ENCODE measurements at places on chromosomes 3 and 15. TPM values are rescaled to one million over a fixed set of nuclear protein-coding genes. Genes with fewer than 3 reads are reported as not detected.
A peak's percentile ranks its signal among the peaks of the same experiment; 100 is the strongest.

MYL3 gene
- 0.57 TPM for total RNA-seq

DNA sequence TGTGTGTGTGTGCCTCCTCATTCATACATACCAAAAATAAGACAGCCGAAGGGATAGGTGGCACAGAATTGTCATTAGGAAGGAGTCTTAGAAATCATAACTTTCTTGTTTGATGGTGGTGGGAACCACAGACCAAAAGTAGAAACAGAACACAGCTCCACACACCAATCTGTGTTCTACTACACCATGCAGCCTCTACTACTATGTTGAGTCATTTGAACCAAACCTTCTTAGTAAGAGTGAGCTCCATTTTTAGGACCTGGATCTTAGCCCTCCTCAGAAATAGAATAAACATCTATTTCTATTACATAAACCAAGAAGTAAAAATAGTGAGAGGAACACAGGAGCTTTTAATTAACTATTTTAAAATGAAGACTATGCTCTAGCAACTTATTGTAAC, 27.9 kb upstream of the PLCH1 start:
- DNase-seq: no peak

- DNase-seq: no peak
Observed at GRCh38 chr15:51405693-51406523, 64.5 kb downstream of the GLDN start.

DNA sequence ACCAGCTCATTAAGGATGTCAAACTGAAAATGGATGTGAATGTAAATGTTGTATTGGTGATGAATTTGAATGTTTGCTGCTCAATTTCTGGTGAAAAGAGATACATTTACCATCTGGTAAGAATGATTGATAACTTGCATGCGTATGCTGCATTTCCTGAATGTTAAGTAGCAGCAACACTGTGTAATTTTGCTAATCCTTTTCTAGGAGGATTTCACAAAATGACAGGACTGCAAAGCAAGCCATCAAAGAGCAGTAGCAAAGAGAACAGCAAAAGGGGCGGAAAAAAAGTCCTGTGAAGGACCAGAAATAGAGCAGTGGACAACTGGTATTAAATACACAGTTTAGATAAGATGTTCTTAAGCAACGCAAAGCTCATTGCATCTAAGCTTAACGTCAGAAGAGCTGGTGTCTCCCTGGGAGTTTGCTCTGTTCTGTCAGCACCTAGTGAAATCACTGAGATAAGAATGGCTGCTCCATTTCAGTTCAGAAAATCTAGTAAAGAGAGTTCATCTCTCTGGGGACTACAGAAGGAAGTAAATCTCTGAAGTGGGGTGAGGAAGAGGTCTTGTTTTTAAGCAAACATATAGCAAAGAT, 23.5 kb upstream of the PAQR5 start:
- no peak for DNase-seq

RFTN1 gene
- total RNA-seq: 52.1 TPM

DNA sequence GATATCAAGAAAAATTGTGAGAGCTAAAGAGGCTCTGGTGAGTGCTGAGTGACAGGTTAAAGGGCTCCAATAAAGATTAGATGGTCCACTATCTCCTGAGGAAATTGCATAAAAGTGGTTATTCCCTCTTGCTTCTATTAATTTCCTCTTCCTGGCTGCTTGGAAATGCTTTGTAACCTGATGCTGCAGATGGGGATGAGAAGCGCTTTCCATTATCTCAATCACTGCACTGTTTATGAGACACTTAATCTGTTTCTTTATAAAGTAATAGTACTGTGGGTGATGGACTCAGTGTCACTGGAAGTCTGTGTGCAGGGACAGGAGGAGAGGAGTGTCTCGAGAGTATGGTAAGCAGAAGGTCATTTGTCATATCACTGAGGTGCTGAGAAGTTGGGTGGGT, 305.3 kb downstream of the EPHB1 start:
- no peak for DNase-seq

SNX22 gene
- 0.78 TPM for total RNA-seq

GRCh38 chr3:185297867-185298266, 44.0 kb upstream of the EHHADH start:
- DNase-seq: no peak

GRCh38 chr15:31732726-31733125, 297.6 kb upstream of the CHRNA7 start:
- no peak for DNase-seq

DNA sequence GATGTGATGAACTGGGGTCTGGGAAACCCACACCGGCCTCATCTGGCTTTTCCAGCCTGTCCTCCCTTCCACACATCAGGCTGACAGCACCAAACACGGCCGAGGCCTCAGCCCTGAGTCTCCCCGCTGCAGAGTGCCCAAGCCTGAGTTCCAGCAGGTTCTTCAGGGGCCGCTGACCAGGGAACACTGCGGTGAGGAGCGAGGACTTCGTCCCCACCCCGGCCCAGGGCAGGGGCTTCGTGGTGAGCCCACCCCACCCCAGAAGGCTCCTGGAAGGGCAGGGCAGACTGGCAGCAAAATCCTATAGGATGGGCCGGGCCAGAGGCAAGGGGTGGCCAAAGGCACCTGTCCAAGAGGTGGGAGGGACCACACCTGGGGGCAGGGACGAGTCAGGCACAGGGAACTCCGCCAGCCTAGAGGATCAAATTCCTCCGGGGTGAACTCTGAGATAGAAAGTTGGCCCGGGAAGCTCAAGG, at the start of gene SLC51A:
TSS of gene SLC51A (plus strand) at position 446 of the 476 bp plus-strand sequence. CDS start 179 bp downstream, outside the sequence.
- DNase-seq: no peak

LRRIQ4 gene
- not detected for total RNA-seq

DNA sequence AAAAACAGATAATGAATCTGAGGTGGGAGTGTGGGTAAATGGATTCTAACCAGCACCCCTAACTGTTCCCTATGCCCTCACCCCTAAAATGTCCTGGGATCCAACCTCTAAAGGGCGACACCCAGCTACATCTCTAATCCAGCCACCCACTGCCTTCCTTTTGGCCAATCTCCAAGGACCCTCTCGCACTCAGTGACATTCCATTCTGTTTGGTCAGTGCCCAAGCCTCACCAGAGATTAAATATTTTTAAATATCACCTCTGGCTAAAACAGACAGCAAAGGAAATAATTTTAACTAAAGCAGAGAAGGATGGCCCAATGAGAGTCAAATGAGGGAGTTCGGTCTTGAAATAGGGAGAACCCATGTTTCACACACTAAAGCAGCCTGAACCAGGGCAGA, 19.9 kb upstream of the SCN10A start:
- DNase-seq: no peak

DNA sequence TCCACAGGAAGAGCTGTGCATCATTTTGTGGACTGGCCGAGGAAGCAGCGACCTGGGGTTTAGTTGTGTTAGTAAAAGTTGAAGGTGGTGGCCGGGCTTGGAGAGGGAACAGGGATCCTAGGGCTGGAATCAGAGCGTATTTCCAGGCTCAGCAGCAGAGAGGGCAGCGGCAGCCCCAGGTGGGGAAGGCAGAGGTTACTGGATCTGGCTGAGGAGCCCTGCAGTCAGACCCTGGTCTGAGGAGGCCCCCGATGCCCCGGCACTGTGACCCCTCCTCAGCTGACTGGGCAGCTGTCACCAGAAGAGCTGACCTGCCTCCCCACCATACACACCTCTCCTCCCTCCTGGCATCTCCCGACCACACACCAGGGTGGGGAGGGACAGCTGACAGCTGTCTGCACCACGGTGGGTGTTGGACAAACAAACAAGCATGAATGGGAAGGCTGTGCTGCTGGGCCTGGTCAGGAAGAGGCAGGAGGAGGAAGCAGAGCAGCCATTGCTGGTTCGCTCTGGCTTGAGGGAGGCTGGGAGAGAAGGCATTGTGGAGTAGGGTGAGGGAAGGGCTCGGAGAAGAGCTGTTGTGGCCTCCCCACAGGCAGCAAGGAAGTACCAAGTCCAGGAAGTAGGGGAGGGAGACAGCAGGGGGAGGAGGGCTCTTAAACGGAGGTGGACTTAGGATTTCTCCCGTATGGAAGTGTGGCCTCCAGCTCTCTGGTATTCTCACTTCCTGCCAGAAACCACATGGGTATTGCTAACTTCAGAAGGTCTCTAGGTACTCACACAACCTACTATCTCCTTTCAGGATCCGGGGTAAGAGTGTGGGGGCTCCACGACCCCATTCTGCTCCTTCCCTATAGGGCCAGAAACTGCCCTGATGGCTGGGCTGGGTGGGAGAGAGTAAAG, 49.5 kb upstream of the HACD2 start:
- DNase-seq: peak; percentile 55

- DNase-seq: no peak
Observed at GRCh38 chr3:197417911-197418618, 119.7 kb upstream of the DLG1 start.

GRCh38 chr15:66285533-66286280, 7.7 kb upstream of the DIS3L start:
- no peak for DNase-seq

DNA sequence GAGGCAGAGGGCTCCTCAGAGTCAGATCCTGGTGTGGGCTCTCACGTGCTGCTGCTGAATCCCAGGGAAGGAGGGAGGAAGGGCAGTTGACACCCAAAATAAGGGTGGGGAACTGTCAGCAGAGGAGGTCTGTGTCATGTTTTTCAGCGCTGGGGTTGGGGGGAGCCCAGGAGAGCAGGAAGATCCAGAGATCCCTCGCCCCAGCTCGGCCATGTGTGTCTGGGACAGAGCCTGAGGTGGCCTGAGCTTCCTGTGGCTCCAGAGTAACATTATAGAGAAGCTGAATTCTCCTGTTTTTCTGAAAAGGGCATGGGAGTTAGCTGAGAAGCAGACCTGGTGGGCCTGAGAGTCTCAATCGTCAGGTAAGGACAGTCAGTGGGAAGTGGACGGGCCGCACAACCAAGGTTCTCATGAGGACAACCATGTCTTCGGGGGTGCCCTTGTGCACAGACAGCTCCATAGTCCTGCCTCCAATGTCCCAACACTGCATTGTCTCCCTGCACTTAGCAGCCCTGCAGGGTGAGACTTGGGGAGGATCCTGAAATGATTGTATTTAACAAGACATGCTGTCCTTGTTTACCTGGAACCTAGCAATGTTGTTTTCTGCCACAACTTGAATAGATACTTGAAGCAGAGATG, 18.4 kb downstream of the UMPS start:
- no peak for DNase-seq

CLDN11 gene
- total RNA-seq: not detected

DNA sequence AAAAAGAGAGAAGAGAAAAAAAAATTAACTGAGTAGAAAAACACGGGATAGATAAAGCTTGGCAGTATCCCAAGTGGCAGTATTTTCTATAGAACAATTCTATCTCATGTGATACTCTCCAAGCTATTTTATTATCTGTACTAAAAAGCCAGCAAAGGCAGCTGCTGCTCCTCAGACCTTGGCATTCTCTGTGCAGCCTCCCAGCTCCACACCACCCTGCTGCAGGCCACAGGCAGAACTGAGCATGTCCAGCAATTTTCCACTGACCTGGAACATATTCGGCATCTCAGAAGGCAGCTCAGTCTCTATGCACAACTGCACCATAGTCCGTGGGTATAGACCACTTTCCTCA, 1161.4 kb downstream of the IGSF11 start:
- no peak for DNase-seq

MYO5C gene
- total RNA-seq: 0.88 TPM

- no peak for DNase-seq
Observed at GRCh38 chr3:15152184-15152583, 53.2 kb upstream of the RBSN start.

- peak; percentile 67 for DNase-seq
Observed at GRCh38 chr3:99721633-99722007, 83.2 kb downstream of the COL8A1 start.

PATL2 gene
- not detected for total RNA-seq

DNA sequence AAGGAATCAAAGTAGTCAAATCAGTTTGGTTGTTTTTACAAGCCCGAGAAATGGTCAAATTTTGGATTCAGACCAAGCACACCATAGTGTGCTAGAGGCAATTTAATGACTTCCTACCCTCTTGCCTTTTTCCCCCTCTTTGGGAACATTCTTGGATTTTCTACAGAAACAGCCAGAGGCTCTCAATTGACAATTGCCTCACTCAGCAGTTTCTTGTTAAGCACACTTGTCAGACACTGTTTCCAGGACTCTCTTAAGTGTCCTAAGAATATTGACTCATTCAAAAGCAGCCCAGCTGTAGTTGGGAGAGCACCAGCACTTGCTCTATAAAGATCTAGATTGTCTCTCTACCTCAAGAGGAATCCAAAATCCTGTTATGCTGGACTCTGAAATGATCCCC, 1.5 kb upstream of the SLC35G2 start:
- DNase-seq: no peak

DNA sequence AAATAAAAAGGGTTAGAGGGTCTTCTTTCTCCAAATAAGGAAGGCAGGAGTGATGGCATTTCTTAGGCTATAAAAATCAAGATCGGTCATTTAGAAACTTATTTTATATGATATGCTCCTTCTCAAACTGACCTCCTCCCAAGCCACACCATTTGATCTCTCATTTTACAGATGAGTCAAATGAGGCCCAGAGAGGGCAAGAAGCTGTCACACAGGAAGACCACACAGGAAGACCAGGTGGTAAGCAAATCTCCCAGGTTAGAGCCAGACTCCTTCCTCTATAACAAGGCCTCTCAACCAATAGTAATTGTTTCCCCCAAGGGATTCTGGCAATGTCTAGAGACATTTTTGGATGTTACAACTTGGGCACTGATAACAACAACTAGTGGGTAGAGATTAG, 13.8 kb downstream of the TLE3 start:
- no peak for DNase-seq

DNA sequence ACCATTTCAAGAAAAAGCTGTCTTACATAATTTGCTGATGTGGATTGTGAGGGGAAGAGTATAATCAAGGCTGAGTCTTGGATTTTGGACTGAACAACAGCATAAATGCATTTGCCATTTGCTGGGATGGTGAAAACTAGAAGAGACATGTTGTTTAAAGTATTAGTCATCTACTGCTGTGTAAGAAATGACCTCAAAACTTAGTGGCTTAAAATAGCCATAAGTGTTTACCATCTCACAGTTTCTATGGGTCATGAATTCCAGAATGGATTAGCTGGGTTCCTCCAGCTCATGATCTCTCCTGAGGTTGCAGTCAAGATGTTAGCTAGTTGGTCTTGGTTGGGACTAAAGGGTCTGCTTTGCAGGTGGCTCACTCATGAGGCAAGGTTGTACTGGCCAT, 66.2 kb downstream of the SCN11A start:
- peak; percentile 28 for DNase-seq

PRTG gene
- 8.7 TPM for total RNA-seq

- peak; percentile 34 for DNase-seq
Observed at GRCh38 chr3:4060064-4060463, 243.1 kb upstream of the SETMAR start.

GRCh38 chr3:39287216-39288164, 7.7 kb upstream of the CX3CR1 start:
- no peak for DNase-seq

- peak; percentile 14 for DNase-seq
Observed at GRCh38 chr3:39707314-39707909, 102.0 kb upstream of the MYRIP start.

GRCh38 chr3:45534632-45535031, 59.9 kb upstream of the LIMD1 start:
- no peak for DNase-seq

DNA sequence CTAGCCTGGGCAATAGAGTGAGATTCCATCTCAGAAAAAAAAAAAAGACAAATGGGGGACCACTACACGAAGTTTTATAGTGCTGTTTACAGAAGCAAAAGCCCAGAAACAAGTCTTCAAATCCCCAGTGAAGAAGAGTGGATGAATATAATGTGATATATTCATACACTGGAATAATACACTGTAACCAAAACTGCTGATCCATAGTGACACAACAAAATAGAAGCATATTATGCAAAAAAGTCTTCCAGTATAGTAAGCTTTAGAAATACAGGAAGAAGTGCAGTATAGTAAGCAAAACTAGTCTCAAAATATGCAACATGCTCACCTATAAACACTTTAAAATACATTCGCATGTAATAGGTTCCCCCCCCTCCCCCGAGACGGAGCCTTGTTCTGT, 11.9 kb upstream of the FAH start:
- no peak for DNase-seq
